ENCODE measurements at places on chromosomes 4 and X. TPM values are rescaled to one million over a fixed set of nuclear protein-coding genes. Genes with fewer than 3 reads are reported as not detected.

CPE gene
- polyA plus RNA-seq, result 1.6 TPM

DNA sequence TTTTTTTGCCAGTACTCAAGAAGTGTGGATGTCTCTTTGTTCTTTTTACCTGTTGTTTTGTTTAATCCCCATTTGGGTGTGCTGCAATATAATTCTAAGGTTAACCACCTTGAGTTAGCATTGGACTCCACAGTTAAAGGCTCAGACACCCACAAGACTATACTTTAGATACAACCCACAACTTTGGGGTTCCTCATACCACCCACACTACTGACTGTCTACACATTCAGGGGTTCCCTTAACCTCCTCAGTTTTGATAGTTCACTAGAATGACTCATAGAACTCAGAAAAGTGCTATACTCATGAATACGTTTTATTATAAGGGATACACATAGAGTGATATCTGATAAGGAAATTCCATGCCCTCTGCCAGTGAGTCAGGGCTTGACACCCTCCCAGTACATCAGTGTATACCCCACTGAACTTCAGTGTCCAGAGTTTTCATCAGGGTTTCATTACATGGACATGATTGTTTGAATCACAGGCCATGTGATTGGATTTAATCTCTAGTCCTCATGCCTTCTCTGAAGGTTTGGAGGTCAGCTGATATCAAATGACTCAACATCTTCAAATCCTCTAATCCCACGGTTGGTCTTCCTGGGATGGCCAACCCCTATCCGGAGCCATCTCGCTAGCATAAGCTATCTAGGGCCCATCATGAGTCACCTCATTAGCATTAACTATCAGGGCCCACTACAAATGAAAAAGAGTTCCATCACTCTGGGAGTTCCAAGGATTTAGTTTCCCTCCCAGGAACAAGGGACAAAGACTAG, 357.7 kb upstream of the EMCN start:
- no peak for DNase-seq

GRCh38 chr4:185183622-185184281, 20.0 kb downstream of the CFAP97 start:
- DNase-seq, result peak; percentile 87

DNA sequence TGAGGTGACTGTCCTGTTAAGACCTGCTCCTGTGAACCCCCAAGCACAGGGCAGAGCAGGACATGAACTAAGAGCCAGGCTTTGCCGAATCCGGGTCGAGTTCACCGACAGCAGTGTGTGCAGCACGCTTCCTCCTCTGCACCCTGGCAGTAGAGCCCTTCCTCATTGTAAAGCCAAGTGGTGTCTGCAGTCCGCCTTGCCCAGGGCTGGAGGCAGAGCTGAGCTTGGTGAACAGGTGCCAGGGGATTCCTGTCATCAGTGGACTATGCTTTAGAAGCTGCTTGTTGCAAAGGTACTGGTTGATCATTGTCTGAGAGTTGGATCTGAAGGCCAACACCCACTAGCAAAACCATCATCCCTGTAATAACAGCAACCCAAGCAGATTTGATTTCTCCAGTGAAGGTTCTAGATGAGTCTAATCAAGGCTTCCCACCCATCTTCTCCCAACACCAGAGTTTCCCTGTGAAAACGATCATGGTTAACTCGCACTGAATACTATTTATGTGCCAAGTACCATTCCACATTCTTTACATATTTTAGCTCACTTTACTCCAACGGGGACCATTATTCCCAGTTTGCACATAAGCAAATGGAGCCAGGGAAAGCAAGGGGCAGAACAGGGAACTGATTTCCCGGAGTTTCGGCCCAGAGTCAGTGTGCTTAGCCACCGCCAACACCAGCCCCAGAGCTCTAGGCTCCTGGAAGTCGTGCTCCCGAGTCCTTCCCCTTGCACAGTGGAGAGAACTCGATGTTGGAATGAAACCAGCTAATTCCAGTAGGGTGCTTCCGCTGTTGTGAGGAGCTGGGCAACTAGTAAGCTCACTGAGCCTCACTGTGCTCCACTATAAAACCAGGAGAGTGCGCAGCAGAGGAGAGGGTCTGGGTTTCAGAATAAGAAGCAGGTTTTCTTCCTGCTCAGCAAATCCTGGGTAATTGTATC, 1.4 kb upstream of the SLC34A2 start:
- no peak for DNase-seq
